Choroid plexus epithelial cell (primary cell): ENCODE measurements at places on chromosomes 6 and 20.

- DNase-seq, result peak; percentile 95
Measured at GRCh38 chr20:10540636-10541493, 105.8 kb downstream of the SLX4IP start.

DNA sequence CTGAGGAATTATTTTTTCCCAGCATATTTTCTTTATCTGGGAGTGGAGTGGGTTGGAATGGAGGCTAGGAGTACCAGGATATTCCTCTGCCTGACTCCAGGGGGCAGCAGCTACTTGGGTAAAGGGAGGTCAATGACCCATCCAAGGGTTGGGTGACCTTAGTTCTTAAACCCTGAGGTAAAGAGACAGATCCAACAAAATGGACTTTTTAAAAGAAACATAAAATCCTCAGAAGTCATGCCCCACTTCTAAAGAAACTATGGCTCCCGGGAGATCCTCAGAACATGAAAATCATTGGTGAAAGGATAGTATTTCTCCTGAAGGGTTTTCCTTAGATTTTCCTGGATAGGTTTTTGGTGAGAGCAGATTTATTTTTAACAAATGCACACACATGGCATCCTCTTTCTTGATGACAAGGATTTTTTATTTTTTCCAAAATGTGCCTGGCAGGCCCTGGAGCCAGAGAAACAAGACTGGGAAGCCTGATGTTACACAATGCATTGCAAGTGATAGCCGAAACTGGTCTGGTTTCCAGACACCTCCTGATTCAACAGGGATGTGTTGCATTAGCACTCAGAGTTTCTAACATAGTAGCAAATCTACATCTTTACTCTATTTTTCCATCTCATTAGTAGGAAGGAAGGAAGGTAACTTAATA is 240.9 kb upstream of the BTBD3 start:
- peak; percentile 68 for DNase-seq

GRCh38 chr6:141914646-141915045 is 218.1 kb upstream of the GJE1 start:
- no peak for DNase-seq

GRCh38 chr6:18308070-18308735 is 43.9 kb upstream of the DEK start:
- DNase-seq, result peak; percentile 61

DNA sequence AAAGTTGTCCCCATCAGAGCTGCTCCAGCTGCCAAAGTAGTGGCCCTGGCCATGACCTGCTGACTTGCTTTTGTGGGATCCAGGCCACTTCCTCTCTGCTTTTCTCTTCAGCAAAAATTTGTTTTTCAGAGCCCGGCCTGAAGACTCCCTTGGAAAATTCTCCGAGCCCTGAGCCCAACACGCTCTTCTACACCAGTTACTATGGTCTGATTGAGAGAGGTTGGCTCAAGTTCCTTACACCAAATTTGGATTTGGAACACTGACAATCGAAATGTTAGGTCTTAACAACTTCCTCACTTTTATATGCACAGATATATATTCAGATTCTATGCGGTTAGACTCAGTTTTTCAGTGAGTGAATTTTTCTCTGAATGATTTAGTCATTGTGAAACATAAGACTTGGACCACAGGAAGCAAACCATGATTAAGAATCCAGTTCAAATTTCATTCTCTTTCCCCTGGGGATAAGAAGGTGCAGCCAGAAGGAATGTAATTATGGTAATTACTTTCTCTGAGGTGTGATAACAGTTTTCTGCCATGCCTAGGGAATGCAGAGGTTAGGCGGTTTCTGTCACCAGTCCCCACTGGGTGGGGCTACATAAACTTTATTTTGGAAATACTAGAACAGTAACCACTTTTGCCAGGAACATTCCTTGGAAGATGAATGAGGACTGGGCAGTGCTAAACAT is 365.2 kb downstream of the SYNE1 start:
- peak; percentile 71 for DNase-seq

- no peak for DNase-seq
Measured at GRCh38 chr6:43733471-43734293, 36.3 kb upstream of the VEGFA start.

DNA sequence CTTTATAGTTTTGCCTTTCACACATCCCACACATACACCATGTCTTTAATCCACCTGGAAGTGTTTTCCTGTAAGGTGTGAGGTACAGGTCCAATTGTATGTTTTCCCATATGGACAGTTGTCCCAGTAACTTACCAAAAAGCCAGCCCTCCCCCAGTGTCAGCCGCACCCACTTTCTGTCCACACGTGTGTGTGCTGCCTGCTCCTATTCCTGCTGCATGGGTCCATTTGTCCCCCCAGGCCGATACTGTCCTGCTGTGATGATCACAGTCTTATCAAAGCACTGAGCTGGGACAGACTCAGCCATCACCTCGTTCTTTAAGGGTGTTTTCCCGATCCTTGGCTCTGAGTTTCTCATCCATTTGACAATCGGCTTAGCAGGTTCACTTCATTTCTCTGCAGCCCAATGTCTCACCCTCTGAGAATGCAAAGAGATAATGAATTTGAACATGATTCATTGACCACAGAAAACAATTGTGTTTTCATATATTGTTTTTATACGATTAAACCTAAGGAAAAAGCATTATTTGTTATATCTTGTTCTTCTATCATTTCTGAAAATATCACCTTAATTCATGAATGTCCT is 9.6 kb downstream of the VSX1 start:
- DNase-seq, result no peak
